ENCODE measurements at places on chromosomes 7 and 10.
A peak's percentile ranks its signal among the peaks of the same experiment; 100 is the strongest.

DNA sequence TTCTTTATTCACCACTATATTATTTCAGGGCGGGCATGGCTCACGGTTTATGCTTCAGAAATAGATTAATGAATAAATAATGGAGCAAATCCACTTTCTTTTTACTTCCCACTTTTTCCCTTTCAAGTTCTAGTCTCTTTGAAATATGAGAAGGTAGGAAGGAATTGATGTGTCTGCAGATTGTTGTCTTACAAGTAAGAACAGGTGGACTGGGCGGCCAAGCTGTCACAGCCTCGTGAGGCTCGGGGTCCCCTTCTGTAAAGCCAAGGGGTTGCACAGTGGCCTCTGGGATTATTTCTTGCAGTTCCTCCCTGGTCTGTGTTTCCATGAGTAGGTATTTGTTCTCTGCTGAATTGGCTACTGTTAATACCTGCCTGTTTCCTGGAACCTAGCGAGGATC lies 11.2 kb downstream of the VWA2 start:
- no peak for DNase-seq

GRCh38 chr10:27779462-27780015 lies 33.9 kb upstream of the MKX start:
- no peak for DNase-seq

DNA sequence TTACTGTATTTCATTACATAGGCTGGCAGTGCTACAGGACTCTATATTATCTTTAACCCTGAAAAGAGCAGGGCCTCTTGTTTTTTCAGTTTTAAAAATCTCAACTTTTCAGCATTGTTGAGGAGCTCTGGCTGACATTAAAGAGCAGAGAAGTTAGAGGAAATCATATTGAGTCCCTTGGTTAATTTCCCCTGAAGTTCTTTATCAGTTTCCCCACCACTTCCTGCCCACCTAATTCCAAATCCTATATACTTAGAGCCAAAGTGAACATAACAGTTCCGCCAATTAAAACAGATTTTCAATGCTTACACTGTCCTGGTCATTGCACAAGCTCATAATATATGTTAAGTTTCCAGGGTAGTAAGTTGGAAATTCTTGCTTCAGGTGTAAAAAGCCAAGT lies 66.0 kb upstream of the MRLN start:
- no peak for DNase-seq

GRCh38 chr7:48295296-48295971 lies 124.2 kb downstream of the ABCA13 start:
- DNase-seq: peak; percentile 5

- no peak for DNase-seq
These were observed 16.3 kb downstream of the CYTH3 start for GRCh38 chr7:6256109-6256483.

- no peak for DNase-seq
These were observed 45.8 kb upstream of the PLXNA4 start for GRCh38 chr7:132622081-132622480.

- DNase-seq: no peak
These were observed 8.2 kb downstream of the ECHDC3 start for GRCh38 chr10:11750420-11750819.

GRCh38 chr7:106597751-106598546 lies 63.0 kb downstream of the CCDC71L start:
- DNase-seq: no peak

DNA sequence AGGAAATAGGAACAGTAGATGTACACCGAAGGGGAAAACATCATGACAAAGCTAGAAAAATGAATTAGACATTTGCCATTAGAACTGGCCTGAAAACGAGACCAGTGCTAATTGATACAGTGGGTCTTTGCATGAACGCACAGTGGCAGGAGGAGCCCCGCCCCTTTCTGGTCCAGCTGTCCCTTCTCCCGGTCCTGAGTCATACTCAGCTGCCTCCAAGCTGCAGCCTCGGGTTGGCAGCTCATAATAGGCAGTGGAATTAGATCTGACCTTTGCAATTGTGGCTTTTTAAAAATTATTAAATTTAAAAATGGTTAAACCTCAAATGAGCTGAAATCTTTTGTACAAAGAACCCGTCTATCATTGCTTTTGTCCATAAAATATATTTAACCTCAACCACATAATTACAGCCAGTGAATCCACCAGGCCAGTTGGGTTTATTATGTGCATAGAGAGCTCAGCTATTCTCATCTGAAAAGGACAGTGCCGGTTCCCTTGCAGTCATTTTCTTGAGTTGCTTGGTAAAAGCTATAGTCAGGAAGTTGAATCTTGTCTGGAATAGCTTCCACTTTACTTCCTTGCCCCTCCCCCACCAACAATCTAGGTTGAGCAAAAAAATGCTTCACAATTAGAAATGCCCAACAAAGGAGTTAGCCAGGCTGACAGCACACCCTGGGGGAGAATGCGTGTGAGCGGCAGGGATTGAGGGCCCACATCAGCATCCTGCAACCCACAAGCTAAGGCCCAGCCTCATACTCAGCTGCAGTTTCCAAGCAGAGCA lies 147.1 kb downstream of the BUB3 start:
- peak; percentile 5 for DNase-seq

DNA sequence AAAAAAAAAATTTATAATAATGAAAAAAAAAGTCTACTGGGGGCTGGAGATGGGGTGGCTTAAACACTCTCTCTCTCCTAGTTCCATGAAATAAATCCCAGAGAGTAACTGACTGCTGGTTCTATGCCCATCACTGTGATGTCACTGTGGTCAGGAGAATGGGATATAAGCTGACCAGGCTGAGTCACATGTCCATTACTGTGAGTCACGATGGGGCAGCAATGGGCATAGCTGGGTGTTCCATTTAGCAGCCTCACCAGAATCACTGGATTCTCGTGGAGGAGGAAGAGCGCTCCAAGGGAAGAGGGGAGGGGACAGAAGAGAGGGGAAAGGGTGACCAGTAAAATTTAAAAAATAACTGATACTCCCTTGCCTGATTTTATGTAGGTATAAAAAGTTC lies 37.1 kb downstream of the MASTL start:
- DNase-seq: peak; percentile 92

GRCh38 chr7:121384265-121384664 lies 11.8 kb downstream of the FAM3C start:
- DNase-seq: no peak

DNA sequence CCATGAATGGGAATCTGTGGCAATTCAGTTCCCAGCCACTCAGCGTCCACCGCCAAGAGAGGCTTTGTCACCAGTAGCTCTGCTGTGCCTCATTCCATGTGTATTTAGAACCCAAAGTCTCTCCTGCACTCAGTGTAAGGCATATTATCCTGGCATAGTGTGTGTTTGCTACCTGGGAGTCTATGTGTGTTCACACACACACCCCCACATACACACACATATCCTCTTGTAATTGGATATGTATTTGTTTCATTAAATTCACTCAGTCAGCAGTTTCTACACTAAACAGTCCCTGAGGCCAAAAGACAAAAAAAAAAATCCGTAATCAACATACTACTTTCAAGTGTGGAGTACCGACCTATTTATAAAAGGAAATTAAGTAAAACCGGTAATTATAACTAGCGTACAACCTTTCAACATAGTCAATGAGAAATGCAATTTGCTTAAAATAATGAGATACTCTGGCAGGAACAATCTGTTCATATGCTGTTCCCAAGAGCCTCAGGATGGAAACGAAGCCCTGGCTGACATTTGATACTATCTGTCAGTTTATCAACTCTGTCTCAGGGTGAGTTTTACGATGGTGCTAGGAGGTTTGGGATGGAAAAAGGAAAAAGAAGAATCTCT lies 425.8 kb upstream of the CELF2 start:
- DNase-seq: no peak

GRCh38 chr10:132642732-132643008 lies 105.1 kb downstream of the INPP5A start:
- no peak for DNase-seq

GRCh38 chr10:7471720-7472367 lies 61.0 kb upstream of the SFMBT2 start:
- no peak for DNase-seq

DNA sequence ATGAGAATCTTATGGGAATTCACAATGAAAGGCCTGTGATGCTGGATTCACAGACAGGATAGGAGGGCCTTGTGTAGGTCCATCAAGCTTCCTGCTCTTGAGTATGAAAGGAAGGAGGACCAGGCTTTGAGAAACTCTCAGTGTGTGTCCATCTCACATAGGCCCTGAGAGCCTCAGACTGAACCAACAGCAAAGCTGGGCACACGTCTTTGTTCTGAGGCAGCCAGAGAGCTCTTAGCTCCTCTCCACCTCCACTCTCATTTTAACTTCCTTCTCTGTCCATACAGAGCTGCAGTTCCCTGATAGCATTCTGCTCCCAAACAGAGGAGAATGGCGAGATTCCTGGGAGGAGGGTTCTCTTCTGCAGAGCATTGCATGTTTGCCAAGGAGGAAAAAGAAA lies 515.6 kb downstream of the CALN1 start:
- no peak for DNase-seq

GRCh38 chr7:37284805-37285231 lies 163.8 kb downstream of the ELMO1 start:
- no peak for DNase-seq

GRCh38 chr7:155807789-155808548 lies 4.3 kb downstream of the SHH start:
- DNase-seq: no peak

DNA sequence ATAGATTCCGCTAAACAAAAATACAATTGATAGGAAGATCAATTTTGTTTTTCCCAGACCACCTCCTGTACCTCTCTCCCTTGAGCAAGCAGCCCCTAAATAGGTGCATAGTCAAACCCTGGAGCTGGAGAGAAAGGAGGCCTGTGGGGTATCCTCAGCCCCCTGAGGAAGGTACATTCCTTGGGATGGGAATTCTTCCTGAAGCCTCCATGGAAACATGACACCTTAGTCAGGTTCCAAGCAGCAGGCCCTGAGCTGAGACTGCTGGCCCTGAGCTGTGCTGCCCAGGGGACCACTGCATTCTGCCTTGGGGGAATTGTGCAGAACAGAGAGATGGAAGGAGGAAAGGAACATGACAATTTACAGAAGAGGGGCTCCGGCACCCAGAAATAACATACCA lies 7.4 kb downstream of the HNRNPF start:
- DNase-seq: no peak

DNA sequence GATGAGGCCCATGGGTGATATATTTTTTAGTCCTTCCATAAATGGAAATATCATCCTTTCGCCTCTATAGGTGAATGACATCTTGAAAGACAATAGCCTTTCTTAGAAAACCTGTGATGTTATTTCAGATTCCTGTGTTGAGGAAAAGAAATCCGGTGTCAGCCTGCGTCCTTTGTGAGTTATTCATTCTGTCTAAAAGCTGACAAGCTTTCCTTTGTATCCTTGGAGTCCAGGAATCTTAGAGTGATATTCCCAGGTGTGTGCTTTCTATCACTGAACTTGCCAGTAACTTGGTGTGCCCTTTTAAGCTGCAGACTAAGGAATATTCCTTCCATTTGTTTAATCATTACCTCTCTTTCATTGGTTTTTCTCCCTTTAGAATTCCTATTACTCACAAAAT lies 41.0 kb downstream of the EVX1 start:
- DNase-seq: no peak

GRCh38 chr10:72782649-72783330 lies 90.8 kb downstream of the MCU start:
- no peak for DNase-seq

DNA sequence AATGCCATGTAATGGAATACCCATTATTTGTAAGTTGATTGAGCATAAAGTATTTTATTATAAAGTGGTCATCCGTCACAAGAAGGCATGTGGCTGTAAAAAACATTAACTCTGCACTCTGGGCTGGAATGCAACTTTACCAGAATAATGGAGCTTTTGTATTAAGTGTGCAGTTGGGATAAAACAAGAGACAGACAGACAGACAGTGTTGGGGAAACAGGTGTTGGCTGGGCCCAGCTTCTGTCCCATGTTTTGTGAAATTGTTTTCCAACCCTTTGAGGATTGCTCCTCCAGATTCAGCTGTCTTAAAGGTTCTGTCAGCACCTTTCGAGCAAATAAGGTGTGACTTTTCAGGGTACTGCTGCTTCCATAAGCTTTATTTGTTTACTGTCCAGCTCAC lies 67.9 kb upstream of the NFKB2 start:
- no peak for DNase-seq

GRCh38 chr7:2048006-2048405 lies 184.7 kb downstream of the MAD1L1 start:
- no peak for DNase-seq

DNA sequence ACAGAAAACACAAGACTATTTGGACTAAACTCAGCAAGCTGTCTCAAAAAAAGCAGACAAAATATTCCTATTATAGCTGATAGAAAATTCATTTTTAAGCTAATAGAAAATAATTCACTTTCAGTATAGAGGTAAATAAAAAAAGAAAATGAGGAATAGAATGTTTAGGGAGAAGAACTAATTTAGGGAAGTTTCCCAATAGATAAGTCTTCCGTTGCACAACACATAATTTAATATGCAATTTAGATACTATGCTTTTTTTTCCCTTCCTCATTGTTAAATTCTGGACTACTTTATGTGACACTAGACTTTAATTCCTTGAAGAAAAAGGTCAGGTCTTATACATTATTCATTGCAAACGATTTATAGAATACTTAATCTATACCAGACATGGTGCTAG lies 10.3 kb downstream of the PNPLA8 start:
- no peak for DNase-seq

DNA sequence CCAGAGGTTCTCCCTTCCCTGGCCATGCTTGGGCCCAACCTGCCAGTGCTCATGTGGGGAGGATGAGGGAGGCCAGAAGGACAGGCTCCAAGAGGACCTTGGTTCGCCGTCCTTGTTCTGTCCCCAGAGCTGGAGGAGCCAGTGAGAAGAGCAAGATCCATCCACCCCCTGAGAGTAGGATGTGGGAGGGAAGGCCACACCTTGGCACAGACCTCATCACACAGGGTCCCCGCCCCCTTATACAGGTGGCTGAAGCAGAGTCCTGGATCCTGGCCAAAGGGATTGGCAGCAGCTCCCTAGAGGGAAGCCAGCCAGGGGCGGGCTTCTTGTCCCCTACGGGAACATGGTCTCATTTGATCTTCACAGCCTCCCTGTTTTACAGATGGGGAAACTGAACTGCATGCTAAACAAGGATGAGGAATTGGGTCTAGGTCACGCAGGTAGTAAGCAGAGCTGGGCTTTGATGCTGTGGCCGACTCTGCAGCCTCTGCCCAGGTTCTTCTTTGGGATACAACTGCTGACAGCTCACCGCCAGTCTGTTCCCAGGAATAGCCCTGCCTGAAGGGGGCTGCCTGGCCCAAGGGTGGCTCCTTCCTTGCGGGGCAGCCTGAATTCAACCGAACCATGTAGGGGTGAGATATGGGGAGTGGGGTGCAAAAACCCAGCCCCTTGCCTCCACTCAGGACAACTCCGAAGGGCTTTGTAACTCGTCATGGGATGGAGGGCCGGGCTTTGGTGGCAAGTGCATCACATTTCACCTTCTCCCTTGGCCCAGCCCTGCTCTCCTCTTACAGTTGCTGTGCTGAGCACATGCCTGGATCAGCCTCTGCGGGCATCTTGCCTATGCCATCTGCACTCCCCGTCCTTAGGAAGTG lies 62.2 kb upstream of the KDM7A start:
- DNase-seq: no peak

DNA sequence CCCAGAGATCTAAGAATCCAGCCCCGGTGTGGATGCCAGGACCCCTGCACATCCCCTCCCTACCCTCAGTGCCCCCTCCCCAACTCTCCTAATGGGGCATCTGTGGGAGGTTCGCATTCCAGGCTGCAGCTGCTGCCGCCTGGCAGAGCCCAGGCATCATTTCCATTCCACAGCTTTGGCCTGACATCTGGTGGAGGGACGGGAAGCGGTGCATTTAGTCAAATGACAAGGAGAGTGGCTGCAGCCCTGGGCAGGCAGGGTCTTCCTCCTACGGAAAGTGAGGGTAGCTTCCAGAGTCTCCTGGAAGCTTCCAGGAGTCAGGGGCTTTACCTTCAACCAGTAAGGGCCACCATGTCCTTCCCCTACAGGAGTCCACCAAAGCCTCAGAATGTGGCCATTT lies 30.8 kb downstream of the PRLHR start:
- no peak for DNase-seq

Measured in astrocyte of the spinal cord (primary cell).